ENCODE measurements at places on chromosomes 5 and 9. TPM values are rescaled to one million over a fixed set of nuclear protein-coding genes. Genes with fewer than 3 reads are reported as not detected.

The ZNF346 gene
- 12.5 TPM for total RNA-seq

The PCDHGB7 gene
- total RNA-seq, result 17.1 TPM

The F2RL1 gene
- 1.1 TPM for total RNA-seq

The PCDHGB1 gene
- 2.8 TPM for total RNA-seq

The PLEKHG4B gene
- not detected for total RNA-seq

The IFNK gene
- total RNA-seq, result not detected

The RANBP17 gene
- total RNA-seq, result 24.3 TPM

The INSL4 gene
- not detected for total RNA-seq

The NMUR2 gene
- total RNA-seq, result not detected

The CTSV gene
- total RNA-seq, result not detected

The ENC1 gene
- 12.7 TPM for total RNA-seq

The MELK gene
- 0.52 TPM for total RNA-seq

The C9orf50 gene
- not detected for total RNA-seq

The FOXD4L5 gene
- 0.14 TPM for total RNA-seq

The ANKRD55 gene
- total RNA-seq, result 0.79 TPM

All from posterior vena cava (tissue), 2 donors.